Activated CD4-positive, alpha-beta T cell treated with anti-CD3 and anti-CD28 coated beads for 24 hours (primary cell): ENCODE measurements at places on chromosomes 16 and 17.

- DNase-seq, result no peak
Measured at GRCh38 chr17:30393911-30394867, 15.5 kb downstream of the CPD start.

DNA sequence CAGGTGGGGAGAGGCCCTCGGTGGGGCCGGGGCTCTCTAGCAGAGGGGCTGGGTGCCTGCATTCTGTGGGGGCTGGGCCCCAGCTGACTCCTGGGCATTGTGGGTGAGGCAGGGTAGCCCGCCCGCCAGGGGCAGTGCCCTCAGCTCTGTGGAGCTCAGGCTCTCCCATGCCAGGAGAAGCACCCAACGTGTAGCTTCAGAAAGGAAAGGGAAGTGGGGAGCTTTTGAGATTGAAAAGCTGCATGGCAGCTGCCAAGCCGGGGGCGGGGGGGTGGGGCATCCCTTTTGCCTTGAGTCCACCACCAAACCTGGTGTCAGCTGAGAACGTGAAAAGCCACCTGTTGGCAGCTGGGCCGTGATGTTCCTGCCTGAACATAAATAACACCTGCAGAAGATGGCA lies 192.1 kb upstream of the CIBAR2 start:
- no peak for DNase-seq

DNA sequence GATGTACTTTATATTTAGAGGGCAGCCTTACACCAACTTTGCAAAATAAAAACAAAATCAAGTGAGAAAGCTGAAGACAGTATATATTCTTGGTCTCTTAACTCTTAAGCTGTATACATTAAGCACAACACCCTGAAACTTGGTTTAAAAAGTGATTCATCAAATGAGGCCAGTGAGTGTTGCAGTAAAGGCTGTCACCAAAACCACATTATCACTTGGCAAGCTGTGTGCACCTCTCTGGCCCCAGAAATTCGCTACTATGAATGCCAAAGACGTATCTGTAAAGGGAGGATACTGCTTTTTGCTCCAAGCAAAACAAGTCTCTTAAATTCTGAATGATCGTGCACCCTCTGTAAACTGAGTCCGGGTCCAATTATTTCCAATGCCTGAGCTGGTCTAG lies 163.9 kb downstream of the ZFHX3 start:
- DNase-seq, result no peak

DNA sequence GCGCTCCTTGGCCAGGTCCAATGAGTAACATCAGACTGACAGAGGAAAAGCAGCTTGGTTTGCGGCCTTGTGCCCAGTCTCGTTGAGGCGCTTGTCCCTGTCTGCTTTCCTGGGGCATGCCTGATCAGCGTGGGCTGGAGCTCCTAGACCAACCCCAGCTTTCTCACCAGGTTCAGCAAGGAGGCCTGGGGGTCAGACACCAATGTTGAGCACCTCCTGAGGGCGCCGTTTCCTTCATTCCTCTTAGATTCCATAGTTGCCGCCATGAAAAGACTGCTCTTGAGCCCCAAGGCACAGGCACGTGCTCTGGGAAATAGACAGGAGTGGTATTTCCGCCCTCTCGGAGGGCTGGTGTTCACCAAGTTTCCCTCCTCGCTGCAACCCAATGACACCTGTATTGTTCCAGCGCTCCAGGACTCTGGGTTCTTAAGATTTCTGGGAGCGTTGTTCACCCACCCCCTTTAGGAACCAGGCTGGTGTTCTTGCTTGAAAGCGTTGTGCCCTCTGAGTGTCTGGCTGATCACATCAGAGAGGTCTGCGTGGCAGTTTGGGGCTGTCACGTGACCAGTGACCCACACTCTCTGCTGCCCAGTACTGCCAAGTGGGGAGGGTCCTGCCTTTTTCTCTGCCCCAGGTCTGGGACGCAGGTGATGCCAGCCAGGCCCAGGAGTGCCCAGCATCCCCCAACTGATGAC lies 18.0 kb downstream of the KCTD2 start:
- DNase-seq, result no peak

- DNase-seq, result peak; percentile 67
Measured at GRCh38 chr17:35969558-35970380, 11.5 kb downstream of the CCL16 start.

GRCh38 chr17:51402899-51403298 lies 142.6 kb downstream of the UTP18 start:
- DNase-seq, result no peak
